ENCODE measurements at places on chromosomes 4 and X.

- no peak for DNase-seq
Observed at GRCh38 chr4:149791851-149792250, 23.8 kb downstream of the IQCM start.

- no peak for DNase-seq
Observed at GRCh38 chrX:291411-291901, 10.3 kb downstream of the PLCXD1 start.

DNA sequence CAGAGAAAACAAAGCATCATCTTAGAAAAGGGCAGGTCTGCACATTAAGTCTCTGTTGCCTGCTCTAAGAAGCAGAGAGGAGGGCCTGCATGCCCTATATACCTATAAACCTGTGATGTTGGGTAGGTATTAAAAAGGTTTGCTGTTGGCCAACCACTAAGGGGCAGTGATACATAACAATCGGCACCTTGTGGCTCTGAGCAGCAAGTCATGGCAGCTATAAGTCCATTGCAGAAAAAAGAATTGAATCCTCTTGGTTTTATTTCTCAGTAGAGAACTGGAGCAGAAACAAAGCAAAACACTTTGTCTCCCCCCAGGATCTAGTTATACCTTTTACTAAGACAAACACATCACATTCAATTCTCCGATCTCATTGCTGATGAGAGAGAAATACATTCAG is 1364.4 kb downstream of the STIM2 start:
- DNase-seq, result no peak

GRCh38 chr4:56575820-56576429 is 70.3 kb downstream of the ARL9 start:
- no peak for DNase-seq

DNA sequence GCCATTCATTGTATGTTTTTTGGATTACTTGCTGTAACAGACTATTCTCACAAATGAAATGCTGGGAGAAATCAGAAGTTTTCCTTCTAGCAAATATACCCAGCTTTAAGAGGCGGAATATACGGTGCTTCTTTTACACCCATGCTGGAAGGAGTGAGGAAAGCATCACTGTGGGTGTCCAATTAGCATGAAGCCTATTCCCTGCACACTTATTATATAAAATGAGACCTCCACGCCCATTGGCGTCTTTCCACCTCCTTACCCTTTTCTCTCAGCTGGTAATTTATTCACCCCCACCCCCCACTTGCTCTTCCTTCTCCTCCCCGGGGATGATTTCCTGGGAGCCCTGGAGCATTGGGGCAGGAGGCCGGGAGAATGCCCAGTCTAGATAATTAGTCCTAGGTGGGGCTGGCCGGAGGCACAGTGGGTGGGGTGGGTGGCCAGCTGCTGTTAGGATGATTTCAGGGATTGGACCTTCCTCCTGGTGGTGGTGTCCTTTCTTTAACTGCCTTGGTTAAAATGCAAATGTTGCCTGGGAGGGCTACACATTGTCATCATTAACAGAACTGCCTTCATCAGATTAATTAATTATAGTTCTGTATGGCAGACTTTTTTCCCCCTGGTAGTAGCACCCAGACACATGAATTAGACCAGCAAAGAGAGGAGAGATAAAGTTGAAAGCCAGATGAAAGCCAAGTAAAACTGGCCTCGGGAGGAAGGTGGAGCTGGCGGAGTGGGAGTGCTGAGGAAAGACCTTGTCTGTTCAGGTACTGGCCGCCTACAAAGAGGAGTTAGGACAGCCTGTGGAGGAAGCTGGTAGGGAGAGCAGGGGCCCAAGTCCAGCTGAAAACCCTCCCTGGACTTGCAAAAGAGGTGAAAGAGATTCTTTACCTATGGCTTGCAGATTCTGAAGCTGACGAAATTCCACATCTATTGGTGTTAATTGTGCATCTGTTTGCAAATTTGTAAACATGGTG is 11.4 kb downstream of the SHROOM2 start:
- no peak for DNase-seq

DNA sequence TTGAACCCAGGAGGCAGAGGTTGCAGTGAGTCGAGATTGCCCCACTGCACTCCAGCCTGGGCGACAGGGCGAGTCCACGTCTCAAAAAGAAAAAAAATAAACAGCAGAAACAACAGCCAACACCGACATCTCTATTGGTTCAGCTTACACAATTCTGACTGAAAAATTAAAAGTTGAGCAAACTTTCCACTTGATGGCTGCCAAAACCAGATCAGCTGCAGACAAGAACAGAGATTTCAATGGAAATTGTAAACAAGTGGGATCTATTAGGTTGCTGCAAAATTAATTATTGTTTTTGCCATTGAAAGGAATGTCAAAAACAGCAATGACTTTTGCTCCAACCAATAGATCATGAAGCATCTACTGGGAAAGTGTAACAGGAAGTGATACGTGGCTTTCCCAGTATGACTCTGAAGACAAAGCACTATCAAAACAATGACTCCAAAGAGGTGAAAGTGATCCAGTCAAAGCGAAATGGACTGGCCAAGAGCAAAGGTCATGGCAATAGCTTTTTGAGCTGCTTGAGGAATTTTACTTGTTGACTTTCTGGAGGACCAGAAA is 26.3 kb downstream of the UPF3B start:
- no peak for DNase-seq

DNA sequence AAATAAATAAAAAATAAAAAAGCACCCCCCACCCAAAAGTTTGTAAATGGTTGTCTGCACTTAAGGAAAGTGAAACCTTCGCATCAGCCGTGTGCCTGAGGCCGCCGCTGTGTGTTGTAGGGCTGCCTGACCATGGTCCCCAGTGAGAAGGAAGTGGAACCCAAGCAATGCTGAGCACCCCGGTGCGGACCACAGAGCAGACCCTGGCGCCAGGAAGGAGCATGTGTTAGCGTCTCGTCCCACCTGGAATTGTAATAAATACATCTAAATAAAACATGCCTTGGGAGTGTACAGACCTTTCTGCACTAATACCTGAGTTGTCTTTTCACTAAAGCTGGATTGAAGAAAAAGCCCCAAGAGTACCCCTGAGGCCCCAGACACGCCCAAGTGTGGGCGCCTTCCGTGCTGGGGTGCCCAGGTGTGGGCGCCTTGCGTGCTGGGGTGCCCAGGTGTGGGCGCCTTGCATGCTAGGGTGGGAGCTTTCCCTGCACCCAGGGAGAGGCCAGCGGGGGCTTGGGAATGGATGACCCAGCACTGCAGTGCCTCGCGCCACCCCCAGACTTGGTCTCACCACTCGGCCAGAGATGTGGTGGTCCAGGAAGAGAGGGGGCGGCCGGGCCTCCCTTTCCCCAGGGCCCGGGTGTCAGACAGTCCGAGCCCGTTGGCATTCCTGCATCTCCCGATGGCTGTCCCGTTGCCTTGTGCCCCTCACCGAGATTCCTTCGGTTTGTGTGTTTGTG is 33.7 kb downstream of the HTT-AS start:
- DNase-seq, result no peak

GRCh38 chr4:141435446-141436225 is 200.7 kb upstream of the IL15 start:
- DNase-seq, result no peak
